ENCODE measurements at places on chromosomes 12 and 14.

DNA sequence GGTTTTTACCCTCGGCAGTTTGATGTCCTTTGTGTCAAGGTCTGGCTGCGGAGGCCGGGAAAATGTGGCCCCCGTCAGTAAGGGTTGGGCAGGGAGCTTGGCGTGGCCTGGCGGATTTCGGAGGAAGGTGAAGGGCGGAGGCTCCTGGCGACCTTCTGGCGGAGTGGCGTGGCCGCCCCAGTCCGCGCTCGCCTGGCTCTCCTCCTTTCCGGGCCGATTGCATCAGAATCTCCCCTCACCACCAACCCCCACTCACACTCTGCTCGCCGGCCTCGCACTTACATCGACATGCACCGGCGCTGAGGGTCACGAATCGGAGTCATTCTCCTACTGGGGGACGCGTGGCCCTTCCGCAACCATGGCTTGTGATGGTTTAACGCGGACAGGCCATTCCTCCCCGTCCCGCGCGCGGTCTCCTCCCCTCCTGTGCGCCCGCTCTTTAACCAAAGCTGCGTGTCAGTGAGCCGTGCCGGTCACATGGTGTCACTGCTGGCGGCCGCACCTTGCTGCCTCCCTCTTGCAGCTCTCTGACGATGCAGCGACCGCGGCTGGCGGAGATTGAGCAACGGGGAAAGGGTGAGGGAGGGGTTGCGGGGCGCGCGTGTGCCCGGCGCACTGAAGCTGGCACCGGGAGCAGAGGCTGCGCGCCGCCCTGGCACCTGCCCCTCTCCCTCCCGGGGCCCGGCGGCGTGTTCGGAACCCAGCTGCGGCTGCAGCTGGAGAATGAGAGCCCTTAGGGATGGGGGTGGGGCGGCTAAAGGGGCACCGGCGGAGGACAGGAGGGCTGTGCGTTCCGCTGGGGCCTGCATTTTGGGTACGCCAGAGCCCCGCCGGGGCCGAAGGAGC lies at the start of gene SLC38A1:
Gene SLC38A1 (minus strand): TSS at position 461 of the 846 bp plus-strand sequence. CDS start 29,243 bp downstream, outside the sequence.
- peak; percentile 94 for DNase-seq

DNA sequence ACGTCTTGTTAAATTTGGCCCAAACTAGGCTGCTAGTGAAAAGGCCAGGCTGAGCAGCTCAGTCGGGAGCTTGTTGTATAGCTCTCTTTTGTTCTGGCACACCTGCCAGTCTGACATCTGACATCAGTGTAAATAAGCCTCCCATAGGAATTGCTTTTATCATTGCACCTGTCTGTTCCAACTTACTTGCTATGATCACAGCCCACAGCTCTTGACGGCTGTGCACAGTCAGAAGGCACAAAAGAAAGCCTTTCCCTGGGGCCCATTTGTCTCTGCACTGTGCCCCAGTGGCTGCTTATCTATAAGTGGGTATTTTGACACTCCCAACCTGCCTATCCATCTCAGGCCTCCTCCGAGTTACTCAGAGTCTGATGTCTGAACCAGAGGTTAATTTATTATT lies 324.5 kb downstream of the NUAK1 start:
- DNase-seq = no peak

GRCh38 chr12:93714382-93714781 lies 37.2 kb downstream of the CRADD start:
- no peak for DNase-seq

GRCh38 chr12:124295431-124296058 lies 652 bp downstream of the RFLNA start:
- no peak for DNase-seq

GRCh38 chr12:52528641-52529143 lies 8.5 kb upstream of the KRT5 start:
- no peak for DNase-seq

- no peak for DNase-seq
Measured at GRCh38 chr12:45439039-45439438, 223.1 kb downstream of the ANO6 start.

- DNase-seq = no peak
Measured at GRCh38 chr12:122207391-122207790, 3.9 kb downstream of the B3GNT4 start.

DNA sequence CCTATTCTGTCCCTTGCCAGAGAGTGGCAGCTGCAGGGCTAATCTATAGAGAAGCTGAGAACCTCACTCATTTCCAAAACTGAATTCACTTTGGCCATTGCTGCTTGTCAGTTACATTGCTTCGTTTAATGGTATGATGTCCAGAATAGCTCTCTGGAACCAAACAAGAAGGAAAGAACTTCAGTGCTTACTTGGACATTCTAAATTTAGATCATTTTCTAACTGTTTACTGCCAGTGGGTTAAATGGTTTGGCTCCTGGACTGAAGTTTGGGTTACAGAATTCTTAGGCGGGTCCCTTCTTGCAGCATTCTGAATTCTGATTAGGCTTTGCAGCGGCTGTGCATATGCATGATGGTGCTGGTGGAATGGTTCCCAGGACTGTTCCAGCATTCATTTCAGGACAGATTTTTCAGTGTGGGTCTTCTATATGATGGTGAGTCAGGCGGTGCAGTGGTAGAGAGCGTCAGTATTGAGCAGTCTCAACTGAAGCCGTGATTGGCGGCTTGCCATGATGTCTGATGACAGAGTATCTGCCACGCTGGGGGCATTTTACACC lies 148.7 kb downstream of the DYRK2 start:
- no peak for DNase-seq

DNA sequence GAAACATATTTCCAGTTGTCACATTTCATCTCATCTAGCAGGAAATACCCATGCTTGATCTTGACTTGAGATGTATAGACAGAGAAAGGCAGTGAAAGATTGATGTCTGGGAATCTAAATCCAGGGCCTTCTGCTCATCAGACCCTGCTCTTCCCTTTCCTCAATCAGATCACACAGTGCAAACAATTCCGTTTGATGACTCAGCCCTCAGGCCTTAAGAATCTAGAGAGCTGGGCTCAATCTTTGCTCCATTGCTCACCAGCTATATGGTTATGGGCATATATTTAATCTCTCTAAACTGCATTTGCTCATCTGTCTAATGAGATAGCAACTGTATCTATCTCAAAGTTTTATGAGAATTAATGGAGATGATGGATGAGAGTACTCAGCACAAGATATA lies 201.8 kb upstream of the CCDC196 start:
- no peak for DNase-seq

GRCh38 chr12:97223419-97223818 lies 239.2 kb upstream of the RMST start:
- DNase-seq = no peak

DNA sequence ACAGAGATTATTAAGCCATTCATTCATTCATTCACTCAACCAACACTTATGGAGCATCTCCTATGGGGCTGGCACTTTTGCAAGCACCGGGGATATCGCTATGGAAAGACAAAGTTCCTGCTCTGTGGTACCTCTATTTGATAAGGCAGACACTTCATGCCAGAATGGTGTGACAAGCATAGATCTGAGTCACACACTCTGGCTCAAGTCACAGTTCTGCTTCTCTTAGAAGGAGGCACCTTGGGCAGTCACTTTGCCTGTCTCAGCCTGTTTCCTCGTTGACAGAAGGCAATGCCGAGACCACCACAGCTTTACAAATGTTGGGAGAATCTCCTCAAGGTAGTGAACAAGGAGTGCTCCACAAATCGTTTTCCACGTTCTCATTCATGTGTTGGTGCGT lies 205.2 kb downstream of the SLC41A2 start:
- no peak for DNase-seq

GRCh38 chr12:56014205-56014604 lies 6.6 kb upstream of the IKZF4 start:
- no peak for DNase-seq

GRCh38 chr12:124683152-124684124 lies 116.0 kb upstream of the NCOR2 start:
- DNase-seq = no peak

- no peak for DNase-seq
Measured at GRCh38 chr12:114479831-114480230, 73.9 kb upstream of the TBX5 start.

- no peak for DNase-seq
Measured at GRCh38 chr14:59026081-59026480, 162.4 kb upstream of the DAAM1 start.

- DNase-seq = no peak
Measured at GRCh38 chr12:88305254-88305890, 163.3 kb downstream of the TMTC3 start.

DNA sequence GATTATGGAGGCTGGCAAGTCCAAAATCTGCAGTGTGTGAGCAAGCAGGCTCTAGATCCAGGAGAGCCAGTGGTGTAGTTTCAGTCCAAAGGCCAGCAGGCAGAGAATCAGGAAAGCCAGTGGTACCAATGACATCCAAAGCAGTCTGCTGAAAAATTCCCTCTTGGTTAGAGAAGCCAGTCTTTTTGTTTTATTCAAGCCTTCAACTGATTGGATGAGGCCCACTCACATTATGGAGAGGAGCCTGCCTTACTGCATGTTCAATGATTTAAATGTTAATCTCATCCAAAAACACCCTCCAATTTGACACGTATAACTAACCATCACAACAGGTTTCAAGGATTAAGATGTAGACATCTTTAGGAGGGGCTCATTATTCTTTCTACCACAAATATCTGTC lies 49.5 kb upstream of the ZDHHC17 start:
- no peak for DNase-seq

DNA sequence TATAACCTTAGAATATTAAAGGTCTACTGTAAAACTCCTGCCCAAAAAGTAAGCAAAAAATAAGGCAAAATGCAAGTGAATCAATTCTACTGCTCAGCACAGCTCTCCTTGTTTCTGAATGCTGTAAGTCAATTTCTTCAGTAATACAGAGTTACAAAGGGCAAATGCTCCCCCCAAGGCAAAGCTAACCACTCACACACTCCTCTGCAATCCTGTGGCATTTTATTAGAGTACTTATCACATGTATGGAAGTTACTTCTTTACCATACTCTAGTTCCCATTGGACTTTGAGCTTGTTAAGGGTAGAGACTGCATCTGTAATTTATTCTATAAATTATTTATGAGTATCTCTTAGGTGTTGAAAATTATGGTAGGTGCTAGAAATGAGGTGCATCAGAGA lies 27.2 kb downstream of the SEL1L start:
- no peak for DNase-seq

GRCh38 chr14:23941230-23941629 lies 12.3 kb upstream of the DHRS4 start:
- no peak for DNase-seq

DNA sequence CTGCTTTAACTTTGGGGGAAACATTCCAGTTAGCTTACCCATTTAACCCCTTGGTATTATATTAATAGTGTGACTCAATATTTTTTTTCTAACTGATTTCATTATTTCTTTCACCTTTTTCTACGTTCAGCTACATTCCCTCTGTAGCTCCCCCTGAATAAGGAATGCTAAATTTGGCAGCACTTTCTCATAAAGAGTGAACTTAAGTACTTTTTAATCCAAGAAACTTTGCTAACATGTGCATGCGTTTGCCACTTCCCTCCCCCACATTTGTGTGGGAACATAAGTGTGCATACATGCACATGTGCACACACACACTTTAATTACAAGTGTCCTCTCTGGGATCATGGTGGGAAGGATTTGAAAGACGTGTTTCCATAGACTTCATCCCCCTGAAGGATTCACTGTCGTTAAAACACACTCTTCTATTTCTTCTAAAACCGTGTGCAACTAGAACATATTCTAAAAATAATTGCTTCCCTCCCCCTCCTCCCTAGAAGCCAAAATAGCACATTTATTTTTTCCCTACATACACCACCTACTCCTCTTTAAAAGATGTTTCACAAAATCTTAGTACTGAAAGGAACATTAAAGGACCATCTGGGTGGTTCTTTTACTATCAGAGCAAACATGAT lies 142.6 kb downstream of the PPM1H start:
- no peak for DNase-seq

DNA sequence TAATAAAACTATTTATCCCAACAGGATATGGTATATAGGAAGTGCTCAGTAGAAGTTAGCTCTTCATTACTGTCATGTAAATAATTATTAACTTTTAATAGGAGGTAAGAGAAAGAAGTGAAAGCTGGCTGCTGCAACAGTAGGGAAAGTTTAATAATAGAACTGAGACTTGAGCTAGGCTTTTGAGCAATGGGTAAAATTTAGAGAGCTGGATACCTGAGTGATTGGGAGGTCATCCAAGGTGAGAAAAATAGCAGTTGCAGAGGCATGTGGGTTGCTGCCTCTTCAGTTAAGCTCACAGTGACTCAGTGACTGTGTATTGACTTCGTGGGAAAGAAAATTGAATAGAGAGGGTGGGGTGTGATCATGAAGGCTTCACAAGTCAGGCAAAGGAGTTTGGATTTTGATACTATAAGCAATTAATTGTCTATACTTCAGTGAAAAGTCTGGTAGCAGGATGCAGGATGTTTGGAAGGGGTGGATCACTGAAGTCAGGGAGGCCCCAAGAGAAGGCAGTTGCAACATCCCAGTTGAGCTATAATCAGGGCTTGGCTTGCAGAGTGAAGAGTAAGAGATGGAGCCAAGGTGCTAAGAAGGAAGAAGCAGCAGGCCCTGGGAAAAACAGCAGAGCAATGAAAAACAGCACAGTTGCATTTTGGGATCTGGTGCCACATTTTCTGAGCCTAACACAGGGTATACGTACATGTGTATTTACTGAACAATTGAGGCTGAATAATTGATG lies 172.0 kb upstream of the FRMD6 start:
- no peak for DNase-seq

DNA sequence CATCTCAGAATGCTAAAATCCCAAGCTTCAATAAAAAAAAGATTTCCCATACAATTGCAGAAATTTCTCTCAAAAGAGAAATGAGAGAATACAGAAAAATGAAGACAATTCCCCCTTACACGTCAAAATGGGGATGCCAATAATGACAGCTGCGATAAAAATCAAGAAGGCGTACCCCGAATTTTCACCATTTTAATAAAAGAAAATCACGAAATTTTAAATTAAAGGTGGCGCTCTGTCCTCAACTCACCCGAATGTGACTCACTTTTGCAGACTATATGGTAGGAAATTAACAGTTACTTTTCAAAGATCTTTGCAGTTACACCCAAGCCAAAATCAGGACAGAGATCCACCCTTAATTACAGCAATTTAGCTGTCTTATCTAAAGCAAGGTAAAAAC lies 2.1 kb downstream of the ATP2B1 start:
- DNase-seq = no peak

DNA sequence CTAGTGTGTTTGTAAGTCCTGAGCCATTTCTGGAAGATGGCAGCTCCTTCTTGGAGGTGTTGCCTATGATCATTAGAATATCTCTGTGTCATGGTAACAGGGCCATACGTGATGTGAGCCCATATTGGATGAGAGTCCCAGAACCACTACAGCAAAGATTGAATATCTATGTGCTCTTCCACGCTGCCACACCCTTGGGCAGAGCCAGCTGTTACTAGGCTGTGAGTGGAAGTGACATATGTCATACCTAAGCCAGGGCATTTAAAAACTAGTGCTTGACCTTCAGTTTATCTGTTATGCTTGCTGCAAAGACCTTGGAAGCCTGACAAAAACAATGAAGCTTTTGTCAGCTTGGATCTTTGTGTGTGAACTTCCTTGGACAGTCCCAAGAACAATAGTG lies 495.1 kb upstream of the CCDC196 start:
- no peak for DNase-seq

GRCh38 chr14:63543826-63544406 lies 739 bp upstream of the PPP2R5E start:
- DNase-seq = no peak

Data from CD4-positive, CD25-positive, alpha-beta regulatory T cell (primary cell).